ENCODE measurements at places on chromosomes 4 and X.

DNA sequence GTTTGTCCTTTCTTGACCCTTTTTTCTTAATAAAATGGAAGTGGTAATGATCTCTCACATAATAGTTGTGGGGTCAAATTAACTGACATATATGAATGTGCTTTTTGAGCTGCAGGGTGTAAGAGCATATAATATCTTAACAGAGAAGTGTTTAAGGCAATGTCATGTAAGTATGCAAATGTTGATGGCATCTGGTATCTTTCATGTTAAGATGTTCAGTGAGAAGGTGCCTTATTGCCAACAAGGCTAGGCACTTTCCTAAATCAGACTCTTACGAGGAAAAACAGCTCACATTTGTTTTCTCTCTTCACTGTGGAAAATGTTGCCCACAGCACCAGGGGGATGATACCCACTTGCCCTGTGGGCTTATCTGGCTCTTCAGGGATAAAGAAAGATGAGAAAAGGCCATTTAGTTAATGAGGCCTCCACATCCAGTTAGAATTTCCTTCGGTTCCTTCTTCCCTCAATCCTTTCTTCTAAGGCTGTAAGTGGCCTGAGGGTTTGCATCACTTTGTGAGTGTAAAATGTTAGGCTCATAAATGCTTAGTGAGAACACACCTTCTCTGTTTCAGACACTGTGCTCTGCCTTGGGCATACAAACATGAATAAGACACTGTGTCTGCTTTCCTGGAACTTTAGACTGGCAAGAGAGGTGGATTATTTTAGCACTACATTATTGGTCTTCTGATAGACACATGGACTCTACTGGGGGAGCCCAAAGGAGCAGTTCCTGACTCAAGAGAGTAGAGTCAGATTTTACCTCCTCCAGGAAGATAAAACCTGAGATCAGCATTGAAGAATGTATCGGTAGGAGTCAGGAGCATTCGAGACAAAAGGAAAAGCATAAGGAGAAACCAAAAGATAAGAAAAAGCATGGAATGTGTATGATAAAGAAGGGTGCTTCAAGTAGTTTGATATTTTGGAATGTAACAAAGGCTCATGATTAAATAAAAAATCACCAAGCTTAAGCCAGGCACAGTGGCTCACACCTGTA lies 135.5 kb downstream of the SOWAHB start:
- no peak for DNase-seq

- DNase-seq = no peak
These were observed 85.0 kb downstream of the JAKMIP1 start for GRCh38 chr4:6115342-6115741.

- DNase-seq = peak; percentile 50
These were observed 26.0 kb downstream of the ARL13A start for GRCh38 chrX:100995469-100995868.

GRCh38 chrX:51026862-51027261 lies 116.3 kb downstream of the BMP15 start:
- no peak for DNase-seq

- no peak for DNase-seq
These were observed 83.7 kb downstream of the ACOX3 start for GRCh38 chr4:8356856-8357255.

GRCh38 chr4:72319601-72320021 lies 249.4 kb downstream of the ADAMTS3 start:
- peak; percentile 35 for DNase-seq
